ENCODE measurements at places on chromosomes 1 and 21.

DNA sequence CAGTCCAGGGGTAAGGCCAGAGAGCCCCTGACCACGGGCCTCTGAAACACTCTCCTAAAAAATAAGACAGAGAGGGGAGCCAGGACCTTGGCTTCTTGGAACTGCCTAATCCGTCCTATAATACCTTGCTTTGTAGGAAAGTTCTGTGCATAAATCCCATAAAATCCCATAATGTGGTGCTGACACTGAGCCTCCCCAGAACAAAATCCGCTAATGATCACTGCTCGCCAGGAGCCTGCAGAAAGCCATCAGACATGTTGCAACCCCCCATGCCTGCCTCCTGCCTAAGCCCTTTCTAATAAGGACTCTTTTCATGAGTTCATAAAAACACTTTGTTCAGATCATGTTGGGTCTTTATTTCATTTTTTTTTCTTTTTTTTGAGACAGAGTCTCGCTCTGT, 9.3 kb upstream of the DHRS3 start:
- DNase-seq: no peak

DNA sequence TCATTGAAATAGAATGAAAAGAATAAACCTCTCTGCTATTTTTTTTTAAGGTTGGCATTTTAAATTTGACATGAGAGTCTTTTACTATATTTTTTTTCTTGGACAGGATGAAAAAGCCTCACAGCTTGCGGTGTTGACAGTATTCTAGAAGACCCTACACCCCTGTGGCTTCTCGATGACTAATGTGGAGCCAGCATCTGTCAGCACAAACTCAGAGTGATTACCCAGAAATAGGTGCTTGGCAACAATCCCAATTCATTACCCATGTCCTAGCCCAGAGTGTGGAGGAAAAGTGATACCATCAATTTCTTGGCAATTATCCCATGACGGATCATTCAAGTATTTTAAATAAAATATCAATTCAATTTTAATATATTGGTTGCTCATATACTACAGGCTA, 186.8 kb upstream of the MAP1LC3C start:
- no peak for DNase-seq

DNA sequence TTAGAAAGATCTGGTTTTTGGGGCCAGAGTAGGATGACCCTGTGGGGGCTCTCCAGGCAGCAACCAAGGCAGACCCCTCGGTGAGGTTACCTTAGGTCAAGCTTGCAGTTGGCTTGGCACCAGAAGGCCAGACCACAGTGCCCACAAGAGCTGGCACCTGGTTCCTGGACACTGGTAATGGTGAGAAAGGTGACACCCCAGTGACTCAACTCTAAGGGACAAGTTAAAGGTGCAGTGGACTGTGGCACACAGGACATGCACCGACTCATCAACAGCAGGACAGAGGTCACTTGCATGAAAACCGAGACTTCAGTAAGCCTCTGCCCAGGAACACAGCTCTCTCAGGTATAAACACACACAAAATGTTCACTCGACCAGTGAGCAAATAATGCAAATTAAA, 6.7 kb downstream of the LRRC38 start:
- DNase-seq: no peak

GRCh38 chr1:241186716-241187115, 170.3 kb downstream of the RGS7 start:
- DNase-seq: no peak

GRCh38 chr1:229768232-229768631, 142.2 kb downstream of the URB2 start:
- no peak for DNase-seq

DNA sequence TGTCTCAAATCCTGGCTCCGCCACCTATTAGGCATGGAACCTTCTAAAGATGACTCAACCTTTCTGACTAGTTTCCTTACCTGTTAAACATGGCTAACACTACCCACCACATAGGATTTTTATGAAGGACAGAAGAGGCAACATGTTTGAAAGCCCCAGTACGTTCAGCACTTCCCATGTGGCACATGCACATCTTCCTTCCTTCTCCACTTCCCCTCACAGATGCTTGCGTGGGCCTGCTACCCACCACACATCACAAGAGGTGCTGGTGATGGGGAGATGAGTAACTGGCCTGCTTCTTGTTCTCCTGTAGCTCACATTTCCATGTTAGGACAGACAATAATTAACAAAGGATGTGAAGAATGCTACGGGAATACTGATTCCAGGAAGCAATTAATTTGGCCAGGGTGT, 7.1 kb downstream of the ZBTB21 start:
- no peak for DNase-seq

GRCh38 chr1:105632342-105633196, 1423.9 kb upstream of the PRMT6 start:
- DNase-seq: peak; percentile 64

- no peak for DNase-seq
These were observed 127.1 kb downstream of the SLC30A10 start for GRCh38 chr1:219801156-219801820.

DNA sequence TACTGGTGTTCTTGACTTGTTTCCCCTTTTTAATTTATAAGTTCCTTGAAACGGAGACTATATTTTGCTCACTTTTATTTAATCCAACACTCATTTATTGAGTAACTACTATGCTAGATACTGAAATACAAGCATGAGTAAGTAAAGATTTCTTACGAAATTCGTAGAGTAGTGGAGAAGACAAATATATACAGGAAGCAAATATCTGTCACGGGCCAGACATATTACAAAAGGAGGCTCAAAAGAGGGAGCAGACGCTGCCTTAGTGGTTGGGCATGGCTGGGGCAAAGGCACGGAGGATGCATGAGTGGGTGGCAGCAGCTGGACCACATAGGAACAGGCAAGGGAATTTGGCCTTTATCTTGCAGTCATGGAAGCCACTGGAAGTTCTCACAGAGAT, 6.8 kb downstream of the NCF2 start:
- DNase-seq: no peak

- no peak for DNase-seq
These were observed 1.1 kb downstream of the C1orf56 start for GRCh38 chr1:151048645-151049032.

DNA sequence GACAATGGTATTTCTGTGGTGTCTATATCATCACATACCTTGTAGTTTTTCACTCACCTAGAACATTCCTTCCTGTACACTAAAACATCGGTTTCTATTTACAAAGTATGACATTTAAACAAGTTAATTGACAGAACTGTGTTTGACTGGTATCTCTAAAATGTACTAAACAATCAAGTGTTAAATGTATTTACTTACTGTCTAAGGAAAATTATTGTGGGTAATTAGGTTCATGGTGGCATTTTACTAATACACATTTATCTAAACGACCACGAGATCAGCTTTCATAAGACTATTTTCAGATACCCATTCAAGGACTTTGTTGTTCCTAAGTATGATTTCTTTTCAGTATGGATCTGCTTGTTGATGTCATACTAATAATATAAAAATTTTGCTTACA, 115.2 kb downstream of the ADGRL2 start:
- DNase-seq: no peak

DNA sequence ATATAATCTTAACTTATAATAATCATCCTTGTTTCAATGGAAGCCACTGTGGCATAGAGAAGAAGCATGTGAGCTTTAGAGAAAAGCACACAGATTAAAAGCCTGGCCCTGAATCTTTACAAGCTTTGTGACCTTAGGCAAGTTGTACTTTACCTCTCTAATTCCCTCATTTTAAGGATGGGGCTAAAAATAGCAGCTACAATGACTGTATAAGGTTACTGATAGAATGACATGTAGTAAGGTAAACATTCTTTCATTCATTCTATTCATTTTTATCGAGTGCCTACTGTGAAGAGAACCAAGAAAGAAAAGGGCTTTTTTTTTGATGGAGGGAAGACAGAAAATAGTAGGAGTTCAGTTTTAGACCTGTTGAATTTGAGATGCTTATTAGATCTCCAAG, 25.6 kb downstream of the CDKN2C start:
- no peak for DNase-seq

GRCh38 chr1:147142886-147143285, 29.4 kb downstream of the PRKAB2 start:
- DNase-seq: no peak

- DNase-seq: no peak
These were observed 31.9 kb downstream of the PLPP3 start for GRCh38 chr1:56547473-56547872.

DNA sequence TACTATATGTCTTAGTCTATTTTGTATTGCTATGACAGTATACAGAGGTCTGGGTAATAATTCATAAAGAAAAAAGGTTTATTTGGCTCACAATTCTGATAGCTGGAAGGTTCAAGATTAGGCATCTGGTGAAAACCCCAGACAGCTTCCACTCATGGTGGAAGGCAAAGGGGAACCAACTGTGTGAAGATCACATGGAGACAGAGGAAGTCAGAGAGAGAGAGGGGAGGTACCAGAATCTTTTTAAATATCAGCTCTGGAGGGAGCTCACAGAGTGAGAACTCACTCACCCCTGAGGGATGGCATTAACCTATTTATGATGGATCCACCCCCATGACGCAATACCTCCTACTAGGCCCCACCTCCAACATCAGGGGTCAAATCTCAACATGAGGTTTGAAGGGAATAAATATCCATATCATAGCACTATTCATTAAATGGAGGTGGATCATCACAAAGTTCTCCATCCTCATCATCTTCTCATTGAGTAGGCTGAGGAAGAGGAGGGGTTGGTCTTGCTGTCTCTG, 290.5 kb downstream of the DSCAM start:
- no peak for DNase-seq

GRCh38 chr21:22342889-22343288, 1344.7 kb downstream of the NCAM2 start:
- DNase-seq: no peak

GRCh38 chr1:153293851-153294250, 18.9 kb downstream of the PGLYRP3 start:
- DNase-seq: no peak

DNA sequence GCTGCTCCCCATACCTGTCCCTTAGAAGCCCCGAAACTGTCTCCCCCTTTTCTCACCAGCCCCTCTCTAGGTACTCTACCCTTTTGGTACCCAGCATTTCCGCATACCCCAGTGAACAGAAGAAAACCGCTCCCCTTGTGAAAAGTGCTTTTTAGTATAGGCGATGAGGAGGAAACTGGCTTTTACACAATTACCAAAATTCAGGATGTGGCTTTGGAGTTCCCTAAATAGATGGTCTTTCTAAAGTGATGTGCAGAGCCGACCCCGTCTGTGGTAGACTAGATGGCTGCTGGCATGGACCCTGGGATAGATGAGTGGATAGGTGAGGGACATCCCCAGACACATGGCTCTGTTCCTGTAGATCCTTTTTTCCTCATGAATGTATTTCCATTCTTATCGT, 2.6 kb upstream of the PER3 start:
- no peak for DNase-seq

- no peak for DNase-seq
These were observed 72.0 kb downstream of the MIS18A start for GRCh38 chr21:32206631-32207405.

GRCh38 chr21:42655796-42656770, 2.7 kb downstream of the PDE9A start:
- no peak for DNase-seq

DNA sequence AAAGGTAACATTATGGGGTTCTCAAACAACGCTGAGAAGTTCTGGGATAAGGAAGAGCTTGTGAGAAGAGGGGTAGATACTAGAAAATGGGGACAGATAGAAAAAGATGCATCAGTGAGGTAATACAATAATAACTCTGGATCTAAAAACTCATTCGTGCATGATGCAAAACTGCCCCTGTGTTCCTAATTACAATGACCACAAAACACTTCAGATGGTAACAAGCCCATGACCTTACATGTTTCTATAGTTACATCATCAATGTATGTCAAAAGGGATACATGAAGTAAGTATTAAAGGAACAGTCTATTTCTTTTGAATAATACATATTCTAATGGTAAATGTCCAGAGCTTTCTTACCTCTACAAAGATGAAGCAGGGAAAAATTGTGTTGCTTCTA, 110.6 kb upstream of the PLPPR5 start:
- no peak for DNase-seq

DNA sequence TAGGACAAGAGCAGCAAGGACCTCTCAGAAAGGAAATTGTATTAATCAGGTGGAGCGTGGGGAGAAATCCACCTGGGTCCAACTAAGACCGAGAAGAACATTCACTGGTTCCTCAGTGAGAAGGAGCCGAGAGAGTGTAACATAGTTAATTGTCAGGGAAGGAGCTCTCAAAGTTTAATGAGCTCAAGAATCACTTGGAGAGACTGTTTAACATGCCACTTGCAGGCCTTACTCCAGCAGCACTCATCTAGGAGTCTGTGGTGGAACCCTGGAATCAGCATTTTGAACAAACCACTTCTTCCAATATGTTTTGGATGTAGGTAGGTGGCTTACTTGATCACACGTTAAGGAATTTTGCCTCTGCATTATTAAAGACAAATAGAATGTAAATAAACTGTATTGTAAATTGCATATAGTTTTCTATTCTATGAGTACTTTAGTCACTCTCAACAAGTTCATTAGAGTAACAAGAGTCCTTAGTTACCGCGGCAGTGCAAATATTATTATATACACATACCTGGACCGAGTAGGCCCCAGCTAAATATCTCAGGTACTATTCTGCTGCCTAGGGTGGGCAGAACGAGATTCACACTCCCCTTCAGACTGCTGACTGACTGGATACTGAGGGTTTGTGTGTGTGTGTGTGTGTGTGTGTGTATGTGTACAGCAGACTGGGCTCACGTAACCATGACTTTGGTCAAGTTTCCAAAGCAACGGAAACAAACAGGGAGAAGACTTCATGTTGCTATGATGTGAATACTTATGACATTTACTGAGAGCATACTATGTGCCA, 203.2 kb upstream of the USP24 start:
- no peak for DNase-seq

GRCh38 chr21:41098076-41098475, 69.9 kb upstream of the BACE2 start:
- no peak for DNase-seq

DNA sequence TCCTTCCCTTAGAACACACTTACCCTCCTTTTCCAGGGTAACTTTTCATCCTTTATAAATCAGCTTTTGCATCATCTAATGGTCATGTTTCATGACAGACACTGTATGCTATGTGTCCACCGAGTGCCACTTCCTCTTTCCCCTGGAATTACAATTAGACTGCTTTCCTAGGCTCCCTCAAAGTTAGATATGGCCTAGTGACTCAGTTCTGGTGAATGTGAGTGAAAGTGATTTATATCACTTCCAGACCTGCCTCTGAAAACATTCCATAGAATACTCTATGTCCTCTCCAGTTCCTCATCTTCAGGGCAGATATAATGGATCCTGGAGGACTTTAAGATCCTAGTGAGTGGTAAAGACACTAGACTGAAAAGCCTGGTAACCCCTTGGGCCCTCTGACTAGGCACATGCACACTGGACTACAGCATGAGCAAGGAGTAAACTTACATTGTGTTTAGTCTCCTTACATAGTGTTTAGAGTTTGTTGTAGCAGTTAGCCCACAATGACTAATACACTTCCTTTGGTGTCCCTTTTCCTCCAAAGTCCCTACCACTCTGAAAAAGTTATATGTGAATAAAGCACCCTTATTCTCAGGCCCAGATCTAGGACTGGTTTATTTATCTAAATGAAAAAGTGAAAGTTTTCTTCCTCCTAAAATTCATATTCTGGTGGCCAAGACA, 59.3 kb downstream of the GPR88 start:
- DNase-seq: no peak

Measured in renal cortex interstitium (tissue), 15 donors.